ENCODE measurements at places on chromosomes 4 and X.

DNA sequence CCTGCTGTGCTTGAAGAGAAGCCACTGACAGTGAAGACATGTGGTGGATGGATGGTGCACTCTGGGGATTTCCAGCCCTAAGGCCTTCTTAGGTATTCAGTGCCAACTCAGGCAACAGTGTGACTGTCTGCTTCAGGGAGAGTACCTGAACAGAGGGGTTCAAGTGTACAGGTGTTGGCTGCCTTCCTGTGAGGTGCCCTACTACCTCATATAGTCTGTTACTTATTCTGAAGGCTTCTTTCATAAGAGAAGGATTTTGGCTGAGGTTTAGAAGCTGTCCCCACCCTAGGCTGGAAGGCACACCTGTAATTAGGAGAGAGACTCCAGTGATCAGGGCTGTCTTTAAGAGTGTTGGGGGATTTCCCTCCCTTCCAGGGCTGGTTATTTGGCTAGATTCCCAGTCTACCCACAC, 1.8 kb downstream of the FTHL17 start:
- no peak for DNase-seq

DNA sequence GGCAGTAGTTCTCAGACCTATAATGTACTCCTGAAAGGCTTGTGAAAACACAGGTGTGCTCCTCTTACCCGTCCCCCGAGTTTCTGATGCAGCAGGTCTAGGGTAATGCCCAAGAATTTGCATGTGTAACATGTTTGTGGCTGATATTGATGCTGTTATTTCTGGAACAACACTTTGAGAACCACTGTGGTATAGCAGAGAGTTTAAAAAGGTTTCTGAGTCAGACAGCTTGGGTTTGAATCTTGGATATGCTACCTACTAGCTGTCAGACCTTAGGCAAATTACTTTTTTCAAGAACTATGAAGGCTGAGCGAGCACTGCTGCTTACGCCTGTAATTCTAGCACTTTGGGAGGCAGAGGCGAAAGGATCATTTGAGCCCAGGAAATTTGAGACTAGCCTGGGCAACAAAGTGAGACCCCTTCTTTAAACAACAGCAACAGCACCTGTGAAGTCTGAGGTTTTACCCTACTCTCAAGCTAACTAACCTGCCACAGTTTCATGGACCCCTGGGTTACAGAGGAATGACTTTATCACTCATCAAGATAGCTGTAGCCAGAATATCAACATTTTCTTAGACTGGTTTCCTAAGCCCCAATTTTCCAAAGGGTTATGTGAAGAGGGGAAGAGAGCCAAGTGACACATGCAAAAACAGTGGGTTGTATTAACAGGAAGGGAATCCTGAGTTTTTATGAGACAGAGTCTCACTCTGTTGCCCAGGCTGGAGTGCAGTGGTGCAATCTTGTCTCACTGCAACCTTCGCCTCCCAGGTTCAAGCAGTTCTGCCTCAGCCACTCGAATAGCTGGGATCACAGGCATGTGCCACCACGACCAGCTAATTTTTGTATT, 5.1 kb downstream of the AFF1 start:
- DNase-seq: peak; percentile 28

DNA sequence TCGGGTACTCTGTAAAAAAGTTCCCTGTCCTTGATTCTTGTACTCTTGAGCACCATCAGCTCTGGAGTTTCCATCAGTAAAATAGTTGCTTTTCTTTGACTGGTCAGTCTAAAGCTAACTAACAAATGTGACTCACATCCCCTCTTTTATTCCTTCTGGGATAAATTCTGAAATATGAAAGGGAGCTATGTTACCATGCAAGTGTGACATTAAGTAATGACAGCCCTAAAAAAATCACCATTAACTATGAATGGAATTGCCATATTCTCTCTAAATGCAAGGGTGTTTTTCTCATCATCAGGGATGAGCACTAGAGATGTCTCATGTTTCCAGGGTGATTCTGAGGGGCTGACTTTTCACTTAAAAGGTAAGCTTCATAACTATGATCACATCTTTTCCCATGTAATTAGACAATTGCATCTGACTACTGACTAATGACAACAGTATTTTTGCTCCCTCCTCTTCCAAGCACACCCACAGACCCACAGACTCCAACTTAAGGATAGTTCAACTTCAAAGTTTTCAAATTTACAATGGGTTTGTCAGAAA, 26.9 kb upstream of the RASGEF1B start:
- no peak for DNase-seq

GRCh38 chr4:136634121-136634520, 898.2 kb downstream of the PCDH18 start:
- no peak for DNase-seq

DNA sequence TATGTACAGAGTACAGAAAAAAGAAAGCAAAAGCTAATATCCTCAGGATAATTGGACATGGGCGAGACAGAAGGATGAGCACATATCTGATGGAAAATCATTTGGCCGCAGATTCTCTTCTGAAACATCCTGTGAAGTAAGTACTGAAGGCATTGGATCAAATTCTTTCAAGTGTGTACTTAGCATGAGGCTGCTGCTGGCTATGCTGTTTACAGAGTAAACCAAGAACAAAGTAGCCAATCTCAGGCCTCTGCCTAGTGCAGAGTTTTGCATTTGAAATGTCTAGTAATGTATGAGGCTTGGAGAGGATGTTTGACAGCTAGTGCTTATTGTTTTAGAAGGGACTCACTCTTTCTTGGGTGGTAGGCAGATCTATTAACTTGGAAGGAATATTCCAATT, 128.5 kb downstream of the MAGEC2 start:
- no peak for DNase-seq

DNA sequence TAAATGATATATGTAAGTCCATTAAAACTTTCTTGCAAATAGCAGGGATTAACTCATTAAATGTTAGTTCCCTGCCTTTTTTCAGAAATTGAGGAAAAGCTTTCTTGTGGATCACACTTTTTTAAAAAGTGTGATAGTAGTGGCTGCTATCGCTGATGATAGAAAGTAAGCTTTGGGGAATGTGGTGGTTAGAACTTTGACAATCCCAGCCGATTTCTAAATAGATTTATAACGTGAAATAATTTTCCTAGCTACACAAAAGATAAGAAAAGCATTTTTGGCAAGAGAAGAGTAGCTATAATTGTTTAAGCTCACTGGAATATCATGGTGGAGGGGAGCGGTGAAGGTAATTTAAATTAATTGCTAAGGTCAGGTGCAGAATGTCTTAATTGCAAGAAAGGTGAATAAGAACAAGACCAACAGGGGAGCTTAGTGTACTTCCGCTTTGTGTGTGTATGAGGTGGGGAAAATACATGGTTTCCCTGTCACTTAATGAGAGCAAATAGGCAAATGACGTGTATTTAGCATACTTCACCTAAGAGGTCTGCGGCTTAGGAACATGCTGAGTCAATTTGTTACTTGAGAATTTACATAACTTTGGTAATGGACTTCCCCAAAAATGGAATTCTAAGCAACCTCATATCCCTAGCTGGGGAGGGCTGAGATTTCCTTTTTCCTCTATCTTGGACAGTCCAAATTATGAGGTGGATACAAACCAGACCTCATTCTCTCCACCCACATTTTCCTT, 11.7 kb upstream of the IL21 start:
- DNase-seq: peak; percentile 16

DNA sequence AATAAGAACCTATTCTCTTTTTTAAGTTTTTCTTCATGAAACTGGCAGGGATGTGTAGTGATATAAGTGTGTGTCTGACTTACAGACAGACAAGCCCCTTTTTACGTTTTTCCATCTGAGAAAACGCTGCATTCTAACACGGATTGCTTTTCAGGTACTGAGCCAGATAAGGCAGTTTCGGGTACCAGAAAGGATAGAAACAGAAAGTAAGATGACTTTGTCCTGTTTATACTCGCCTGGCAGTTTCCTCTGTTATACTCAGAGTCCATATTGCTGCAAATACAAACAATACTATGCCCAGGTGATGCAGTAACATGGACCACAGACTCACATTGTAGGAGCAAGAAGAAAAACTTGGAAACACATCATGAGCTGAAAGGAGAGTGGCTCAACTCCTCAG, 2320.6 kb upstream of the AGA start:
- no peak for DNase-seq

- no peak for DNase-seq
Measured at GRCh38 chr4:44326741-44327140, 121.9 kb downstream of the KCTD8 start.

DNA sequence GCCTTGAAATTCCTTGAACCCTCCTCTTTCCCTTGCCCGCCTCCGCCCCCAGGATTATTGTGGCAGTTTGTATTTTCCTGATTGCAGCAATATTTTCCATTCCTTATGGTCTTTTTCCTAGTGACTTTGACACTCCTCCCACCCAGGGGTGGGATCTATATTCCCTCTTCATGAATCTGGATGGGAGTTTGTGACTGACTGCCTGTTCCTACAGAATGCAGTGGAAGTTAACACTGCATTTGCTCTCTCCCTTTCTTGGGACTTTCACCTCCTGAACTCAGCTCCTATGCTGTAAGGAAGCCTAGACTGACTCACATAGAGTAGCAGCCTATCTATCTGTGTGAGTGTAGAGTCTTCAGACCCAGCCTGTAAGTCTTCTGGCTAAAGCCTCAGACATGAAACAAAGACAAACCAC, 2.2 kb downstream of the FUNDC2 start:
- no peak for DNase-seq

DNA sequence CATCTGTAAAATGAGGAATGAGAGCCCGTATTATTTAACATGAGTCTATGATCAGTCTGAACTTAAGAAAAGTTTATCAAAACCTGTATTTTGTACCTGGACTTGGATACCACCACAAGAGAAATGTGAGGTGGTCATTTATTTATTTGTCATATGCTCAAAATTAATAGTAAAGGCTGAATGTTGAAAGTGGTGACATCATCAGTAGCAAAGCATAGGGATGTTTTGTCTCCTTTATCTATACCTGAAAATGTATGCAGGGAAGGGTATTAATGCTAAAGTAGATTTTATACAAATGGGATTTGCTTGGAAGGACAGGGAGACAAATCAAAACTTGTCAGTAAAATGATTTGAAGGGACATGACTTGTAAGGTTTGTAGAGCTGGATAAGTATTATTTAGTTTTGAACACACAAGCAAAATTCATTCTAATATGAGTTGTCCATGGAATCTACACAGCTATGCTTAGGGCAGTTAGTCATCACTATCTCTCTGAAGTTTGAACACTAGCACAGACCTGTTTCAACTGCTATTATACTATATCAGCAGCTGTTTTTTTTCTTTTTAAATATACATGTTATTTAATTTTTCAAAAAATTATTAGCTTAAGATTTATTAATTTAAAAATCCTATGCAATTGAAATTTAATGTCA, 52.4 kb upstream of the GUCY1A1 start:
- no peak for DNase-seq

DNA sequence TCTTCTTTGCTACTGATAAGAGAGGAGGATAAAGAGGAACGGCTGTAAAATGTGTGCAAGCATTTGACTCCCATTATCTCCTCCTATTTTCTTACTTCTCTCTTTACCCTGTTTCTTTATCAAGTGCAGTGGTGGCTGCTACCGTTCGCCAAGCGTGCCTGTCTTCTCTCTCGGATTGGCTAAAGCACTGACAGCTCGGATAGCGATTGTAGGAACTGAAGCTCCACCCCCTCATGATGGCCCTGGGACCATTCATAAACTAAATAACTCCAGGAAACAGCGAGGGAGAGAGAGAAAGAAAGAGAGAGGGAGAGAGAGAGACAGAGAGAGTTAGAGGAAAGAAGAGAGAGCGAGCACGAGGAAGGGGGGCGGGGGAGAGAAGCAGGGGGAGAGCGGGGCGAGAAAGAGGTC, 305 bp upstream of the MAB21L2 start:
- no peak for DNase-seq

DNA sequence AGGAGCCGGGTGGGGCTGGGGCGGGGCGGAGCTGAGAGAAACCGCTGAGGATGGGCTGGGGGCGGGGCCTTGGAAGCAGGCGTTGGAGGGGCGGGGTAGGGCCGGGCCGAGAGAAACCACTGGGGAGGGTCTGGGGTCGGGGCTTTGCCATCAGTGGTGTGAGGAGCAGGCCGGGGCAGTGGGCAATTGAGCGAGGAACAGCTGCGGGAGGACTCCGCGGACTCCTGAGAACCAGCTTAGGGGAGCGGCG, 1.3 kb upstream of the EOLA2 start:
- no peak for DNase-seq

DNA sequence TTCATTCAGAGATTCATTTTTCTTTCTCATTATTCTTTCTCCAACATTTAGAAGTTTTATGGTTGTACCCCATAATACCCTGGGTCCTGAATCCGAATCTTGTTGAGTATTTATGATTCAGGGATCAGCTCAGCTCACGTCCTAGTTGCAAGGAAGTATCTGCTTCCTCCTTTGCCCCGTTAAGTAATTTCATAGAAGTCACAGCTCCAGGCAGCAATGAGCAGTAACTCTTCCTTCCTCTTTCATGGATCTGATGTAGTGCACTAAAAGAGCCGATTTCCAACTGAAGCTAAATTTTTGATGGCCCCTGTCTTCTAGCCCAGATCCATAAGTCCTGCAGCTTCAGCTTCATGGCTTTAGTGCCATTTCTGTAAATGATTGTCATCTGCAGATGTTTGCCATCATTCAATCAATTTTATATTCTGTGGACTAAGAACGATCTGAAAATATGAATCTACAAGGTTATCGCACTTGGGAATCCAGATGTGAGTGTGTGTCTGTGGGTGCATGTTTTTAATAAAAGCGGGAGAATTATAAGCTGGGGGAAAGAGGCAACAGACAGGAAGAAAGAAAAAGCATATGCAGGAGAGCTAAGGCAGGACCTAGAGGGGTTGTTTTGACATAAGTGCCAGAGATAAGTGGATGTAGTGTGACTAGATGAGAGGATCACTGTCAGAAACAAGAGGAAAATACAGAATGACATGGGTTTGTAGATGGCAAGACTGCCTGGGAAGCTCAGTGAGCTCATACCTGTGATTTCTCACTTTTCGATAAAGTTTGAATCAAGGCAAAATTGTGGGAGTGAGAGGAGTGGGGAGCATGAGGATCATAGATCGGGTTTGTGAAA, 17.5 kb downstream of the VEGFD start:
- DNase-seq: no peak

- DNase-seq: no peak
Measured at GRCh38 chr4:38669208-38669607, 5.2 kb downstream of the KLF3 start.

DNA sequence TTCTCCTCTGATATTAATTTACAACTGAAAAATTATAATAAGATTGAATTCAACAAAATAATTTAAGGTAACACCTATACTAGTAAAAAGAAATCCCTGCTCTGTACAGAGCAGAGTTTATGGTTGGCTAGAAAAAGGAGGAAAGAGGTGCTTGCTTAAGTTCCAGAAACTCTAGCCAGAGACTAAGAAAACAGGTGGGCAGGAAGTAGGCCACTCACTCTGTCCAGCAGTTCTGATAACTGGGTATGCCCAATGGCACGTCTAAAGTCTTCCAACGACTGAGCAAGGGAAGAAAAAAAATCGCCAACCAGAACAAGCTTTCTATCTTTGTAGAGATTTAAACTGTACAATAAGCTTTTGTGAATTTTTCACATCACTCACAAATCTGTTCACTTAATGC, 42.1 kb downstream of the TMEM165 start:
- no peak for DNase-seq

GRCh38 chrX:67619253-67619652, 75.4 kb downstream of the AR start:
- no peak for DNase-seq

All from CD4-positive, alpha-beta T cell treated with Interleukin-12 subunit alpha and Interleukin-12 subunit beta, for 1 hour (primary cell).